Putamen (tissue), 1 donor: ENCODE measurements at places on chromosomes 2 and 18.
A peak's percentile ranks its signal among the peaks of the same experiment; 100 is the strongest.

- DNase-seq = peak; percentile 67
These were observed at the start of gene NTSR2 for GRCh38 chr2:11669454-11670291. Gene NTSR2, minus strand, starts transcription at chr2:11670195. Its CDS starts 66 bp downstream, at chr2:11670129.

- no peak for DNase-seq
These were observed 897.2 kb downstream of the TSN start for GRCh38 chr2:122652670-122653069.

DNA sequence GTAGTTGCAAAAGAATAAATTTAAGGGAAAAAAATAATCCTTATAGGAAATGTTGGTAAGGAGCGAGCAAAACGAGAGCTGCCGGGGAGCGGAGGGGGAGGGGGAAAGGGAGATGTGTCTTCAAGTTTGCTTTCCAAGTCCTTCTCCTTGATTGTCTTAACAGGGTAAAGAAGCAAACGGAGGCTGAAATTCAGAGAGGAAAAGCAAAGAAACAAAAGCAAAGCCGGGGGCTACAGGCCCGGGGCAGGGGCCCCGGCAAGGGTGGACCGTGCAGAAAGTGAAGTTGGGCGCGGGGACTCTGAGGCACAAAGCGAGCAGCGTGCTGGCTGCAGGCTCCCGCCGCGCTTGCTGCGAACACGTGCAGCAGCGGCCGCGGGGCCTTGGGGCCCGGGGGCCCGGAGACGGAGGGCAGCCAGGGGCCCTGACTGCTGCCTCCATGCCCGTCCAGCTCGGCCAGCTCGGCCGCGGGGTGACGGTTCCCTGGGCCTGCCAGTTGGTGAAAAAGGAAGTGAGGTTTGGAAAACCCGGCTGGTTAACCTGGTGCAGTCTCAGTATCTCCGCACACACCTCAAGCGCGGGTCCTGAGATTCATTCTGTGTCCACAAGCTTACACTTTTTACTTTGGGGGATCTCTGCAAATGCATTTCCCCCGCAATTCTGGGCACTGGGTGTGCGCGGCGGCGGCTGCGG lies 4.1 kb downstream of the BCL11A start:
- DNase-seq = no peak

- DNase-seq = peak; percentile 11
These were observed 51.7 kb downstream of the NOP58 start for GRCh38 chr2:202317080-202317857.

- DNase-seq = no peak
These were observed 2.0 kb downstream of the ESPNL start for GRCh38 chr2:238101891-238102841.

DNA sequence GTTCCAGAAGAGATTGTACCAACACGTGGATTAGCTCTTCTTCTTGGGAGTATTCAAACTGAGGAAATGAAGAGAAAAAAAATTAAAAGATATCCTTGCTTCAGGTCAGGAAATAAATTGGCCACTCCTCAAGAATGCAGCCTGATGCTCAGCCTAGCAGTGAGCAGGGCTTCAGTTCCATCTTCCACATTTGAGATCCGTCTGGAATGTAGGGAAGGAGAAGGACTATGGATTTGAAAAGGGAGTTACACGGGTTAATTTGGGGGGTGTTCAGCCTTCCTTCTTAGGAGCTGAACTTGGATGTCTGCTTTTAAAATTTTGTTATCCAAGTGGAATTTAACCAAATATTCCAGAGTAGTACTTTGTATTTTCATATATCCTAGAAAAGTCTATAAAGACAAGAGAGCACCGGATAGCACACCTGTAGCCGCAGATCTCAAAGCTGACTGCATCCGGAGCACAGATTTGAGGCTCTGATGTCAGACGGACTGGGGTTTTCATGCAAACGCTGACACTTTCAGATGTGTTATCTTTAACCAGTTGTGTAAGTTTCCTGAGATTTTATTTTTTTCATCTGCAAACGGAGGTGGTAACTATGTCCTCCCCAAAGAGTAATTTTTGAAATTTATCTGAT lies 99.3 kb downstream of the COPS8 start:
- DNase-seq = no peak

GRCh38 chr2:239674981-239675825 lies 274.4 kb upstream of the HDAC4 start:
- no peak for DNase-seq

DNA sequence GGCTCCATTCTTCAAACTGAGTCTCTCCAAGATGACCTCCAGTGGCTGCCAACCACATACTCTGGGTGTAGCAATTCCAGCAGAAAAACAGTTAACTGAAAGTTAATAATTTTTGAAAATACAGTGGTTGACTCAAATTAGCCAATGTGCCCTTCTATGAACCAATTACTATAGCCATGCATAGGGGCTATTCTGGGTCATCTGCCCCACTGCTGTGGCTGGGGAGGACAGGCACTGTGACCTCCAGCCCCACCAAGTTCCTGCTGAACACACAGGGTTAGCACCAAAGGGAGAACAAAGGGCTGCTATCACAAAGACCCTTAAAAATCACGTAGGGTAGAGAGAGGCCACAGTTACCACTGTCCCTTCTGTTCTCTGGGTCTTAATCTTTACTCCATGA lies 123.0 kb downstream of the IRS1 start:
- no peak for DNase-seq

DNA sequence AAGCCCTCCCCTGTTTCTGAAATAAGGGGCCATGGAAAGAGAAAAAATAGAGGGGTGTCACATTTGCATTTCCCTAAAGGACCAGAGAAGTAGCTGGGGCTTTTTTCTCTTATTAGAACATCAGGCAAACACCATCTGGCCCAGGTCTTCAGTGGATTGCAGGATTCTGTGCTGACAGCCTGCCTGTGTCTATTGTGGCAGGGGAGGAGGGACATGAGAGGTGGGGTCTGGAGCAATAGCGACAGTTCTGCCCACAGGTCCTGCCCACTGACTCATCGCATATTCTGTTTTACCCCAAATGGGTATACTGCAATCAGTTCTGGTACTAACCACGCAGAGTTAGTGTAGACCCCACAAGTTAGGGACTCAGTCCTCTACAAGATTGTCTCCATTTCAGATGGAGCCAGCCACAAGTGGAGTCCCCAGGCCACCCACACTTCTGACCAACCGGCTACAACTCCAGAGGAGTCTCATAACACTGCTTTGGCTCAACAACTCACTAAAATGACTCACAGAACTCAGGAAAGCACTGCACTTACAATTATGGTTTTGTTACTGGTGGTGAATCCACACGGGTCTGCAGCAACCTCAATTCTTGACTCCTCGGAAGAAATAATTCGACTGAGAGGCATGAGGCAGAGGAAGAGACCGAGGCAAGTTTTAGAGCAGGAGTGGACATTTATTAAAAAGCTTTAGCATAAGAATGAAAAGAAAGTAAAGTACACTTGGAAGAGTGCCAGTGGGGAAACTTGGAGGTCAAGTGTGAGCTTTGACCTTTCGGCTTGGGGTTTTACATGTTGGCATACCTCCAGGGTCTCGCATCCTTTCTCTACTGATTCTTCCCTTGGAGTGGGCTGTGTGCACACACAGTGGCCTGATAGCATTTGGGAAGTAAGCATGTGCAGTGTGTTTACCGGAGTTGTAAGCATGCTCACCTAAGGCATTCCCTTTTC lies 146.4 kb upstream of the SPATS2L start:
- no peak for DNase-seq

- DNase-seq = no peak
These were observed 32.8 kb upstream of the ACKR3 start for GRCh38 chr2:236536727-236537398.

DNA sequence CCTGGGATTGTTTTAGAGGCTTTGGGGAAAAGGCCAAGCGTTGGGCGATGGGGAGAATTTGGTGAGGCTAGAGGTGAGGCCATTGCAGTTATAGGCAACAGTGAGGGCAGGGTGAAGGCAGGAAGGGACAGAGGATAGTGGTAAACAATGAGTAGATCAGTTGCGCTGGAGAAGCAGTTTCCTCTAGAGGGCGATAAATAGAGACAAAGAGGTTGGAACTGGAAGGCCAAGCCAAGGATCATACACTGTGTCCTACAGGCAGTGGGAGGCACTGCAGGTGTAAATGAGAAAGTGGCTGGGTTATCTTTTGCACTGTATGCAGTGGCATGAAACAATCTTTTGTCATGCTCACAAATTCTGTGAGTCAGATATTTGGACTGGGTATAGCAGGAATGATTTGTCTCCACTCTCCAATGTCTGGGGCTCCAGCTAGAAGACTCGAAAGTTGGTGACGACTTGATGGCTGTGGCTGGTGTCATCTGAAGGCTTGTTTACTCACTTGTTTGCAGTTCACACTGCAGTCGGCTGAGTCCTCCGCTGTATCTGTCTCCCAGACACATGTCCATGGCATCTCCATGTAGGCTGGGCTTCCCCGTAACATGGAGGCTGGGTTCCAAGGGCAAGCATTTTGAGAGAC lies 82.1 kb downstream of the TNP1 start:
- no peak for DNase-seq

DNA sequence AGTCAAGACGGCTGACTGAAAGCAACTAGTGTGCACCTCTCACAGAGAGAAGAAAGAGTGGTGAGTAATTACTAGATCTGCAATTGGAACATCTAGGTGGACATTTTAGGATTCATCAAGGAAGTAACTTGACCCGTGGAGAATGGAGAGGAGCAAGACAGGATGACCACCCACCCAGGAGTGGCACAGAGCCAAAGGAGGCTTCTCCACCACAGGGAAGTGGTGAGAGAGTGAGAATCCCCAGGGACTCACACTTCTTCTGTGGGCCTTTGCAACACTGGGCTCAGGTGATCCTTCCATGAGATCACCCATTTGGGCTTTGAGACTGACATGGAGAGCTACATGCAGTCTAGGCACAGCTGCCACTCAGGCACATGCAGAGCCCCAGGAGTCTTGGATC lies 132.8 kb upstream of the GALNT5 start:
- DNase-seq = no peak

GRCh38 chr2:150647943-150648342 lies 160.5 kb upstream of the RND3 start:
- no peak for DNase-seq

DNA sequence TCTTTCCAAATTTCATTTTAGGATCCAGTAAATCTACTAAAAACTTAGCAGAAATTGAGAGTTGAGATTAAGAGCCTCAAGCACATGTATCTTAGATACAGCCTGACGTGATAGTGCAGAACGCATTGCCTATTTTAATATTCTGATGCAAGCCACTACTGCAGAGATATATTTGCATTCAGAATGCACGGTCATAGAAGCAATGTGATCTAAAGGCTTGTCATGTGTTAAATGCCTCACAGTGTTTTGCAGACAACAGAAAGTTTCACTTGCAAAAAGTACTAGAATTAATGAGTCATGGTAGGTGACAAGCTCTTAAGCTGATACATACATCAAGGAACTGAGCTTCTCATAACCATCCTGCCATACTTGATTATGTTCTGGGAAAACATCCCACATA lies 886.7 kb upstream of the CHAC2 start:
- DNase-seq = no peak

DNA sequence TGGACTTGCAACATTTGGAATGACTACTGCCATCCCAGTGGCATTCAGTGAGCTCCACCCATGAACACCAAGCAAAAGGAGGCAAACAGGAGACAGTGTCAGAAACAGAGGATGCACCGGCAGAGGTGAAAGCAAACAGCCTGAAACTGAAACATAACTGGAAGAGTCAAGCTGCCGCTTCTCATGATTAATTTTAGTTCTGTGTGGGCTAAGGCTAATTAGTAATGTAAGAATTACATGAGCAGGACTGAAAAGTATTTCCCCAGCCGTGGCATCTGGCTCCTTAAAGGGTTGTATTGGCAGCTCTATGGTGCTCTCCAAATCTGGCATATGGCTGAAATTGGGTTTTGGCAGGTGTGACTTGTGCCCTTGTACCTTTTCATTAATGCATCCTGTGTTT lies 1108.1 kb downstream of the TSN start:
- no peak for DNase-seq

DNA sequence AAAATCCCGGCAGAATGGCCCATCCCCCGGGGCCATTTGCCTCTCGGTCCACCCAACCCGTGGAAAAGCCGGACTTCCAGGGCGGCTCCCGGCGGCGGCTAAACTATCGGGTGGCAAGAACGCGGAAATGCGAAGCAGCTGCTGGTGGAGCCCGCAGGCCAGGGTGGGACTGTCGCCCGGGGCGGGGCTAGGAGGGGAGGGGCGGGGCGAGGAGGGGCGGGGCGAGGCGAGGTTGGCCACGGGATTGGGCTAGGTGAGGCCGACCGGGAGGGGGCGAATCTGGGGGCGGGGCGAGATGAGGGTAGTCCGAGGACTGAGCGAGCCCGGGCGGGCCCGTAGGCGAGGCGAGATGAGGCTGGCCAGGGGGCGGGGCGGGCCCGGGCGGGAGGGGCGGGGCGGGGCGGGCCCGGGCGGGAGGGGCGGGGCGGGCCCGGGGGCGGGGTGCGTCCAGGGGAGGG lies 315 bp upstream of the SLC66A3 start:
- DNase-seq = peak; percentile 94

- no peak for DNase-seq
These were observed 296.9 kb upstream of the CDH19 start for GRCh38 chr18:66900837-66901236.

GRCh38 chr18:74284191-74284979 lies 7.4 kb downstream of the CYB5A start:
- peak; percentile 26 for DNase-seq

GRCh38 chr2:58906081-58906645 lies 665.0 kb upstream of the FANCL start:
- no peak for DNase-seq

GRCh38 chr2:129673847-129674711 lies 305.4 kb upstream of the RAB6C start:
- DNase-seq = peak; percentile 29

- DNase-seq = no peak
These were observed 1221.0 kb downstream of the SUCLG1 start for GRCh38 chr2:83238111-83238510.
